Left renal pelvis (tissue), 4 donors: ENCODE measurements at places on chromosomes 2 and 18. TPM values are rescaled to one million over a fixed set of nuclear protein-coding genes. Genes with fewer than 3 reads are reported as not detected.

- DNase-seq, result no peak
These were observed 24.1 kb downstream of the SMARCAL1 start for GRCh38 chr2:216436383-216436782.

GRCh38 chr18:41829647-41830516, 125.2 kb upstream of the PIK3C3 start:
- DNase-seq, result no peak

DNA sequence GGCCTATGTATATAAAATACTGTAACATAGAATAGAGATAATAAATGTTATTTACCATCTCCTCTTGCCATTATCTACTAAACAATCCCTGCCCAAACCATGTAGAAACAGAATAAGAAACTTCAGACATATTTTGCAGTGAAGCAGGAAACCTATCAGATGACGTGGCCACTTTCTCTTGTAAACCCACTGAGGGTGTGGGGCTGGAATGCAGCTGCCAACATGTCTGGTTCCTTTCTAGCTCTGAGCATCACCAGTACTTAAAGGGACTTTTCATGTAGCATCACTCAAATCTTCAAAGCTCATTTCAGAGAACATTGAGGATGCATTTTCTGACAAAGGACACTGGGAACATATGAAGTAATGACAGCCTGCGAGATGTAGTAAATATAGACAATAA, 251.8 kb downstream of the LPIN1 start:
- no peak for DNase-seq

GRCh38 chr2:13522917-13523821, 806.4 kb downstream of the TRIB2 start:
- no peak for DNase-seq

- DNase-seq, result no peak
These were observed 84.4 kb upstream of the DYNAP start for GRCh38 chr18:54506516-54507261.

- DNase-seq, result no peak
These were observed 51.0 kb downstream of the ABI2 start for GRCh38 chr2:203379156-203379555.

GRCh38 chr2:127721311-127721977, 20.1 kb downstream of the SFT2D3 start:
- no peak for DNase-seq

DNA sequence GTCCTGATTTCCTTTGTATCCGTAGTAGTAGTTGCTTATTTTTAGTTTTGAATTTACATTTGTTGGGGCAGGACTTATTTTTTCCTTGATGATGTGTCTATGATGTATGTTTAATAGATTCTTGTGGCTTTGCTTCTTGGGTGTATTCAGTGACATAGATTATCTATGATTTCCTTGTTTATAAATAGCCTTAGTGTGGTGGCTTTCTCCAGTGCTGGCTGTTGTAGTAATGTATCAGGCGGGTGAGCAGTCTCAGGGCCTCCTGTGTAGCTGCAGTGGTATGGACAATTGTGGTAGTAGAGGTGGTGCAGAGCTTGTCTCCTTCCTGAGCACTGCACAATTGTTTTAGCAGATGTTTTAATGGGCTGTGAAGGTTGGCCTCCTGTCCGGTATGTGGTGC, 60.5 kb downstream of the SMCHD1 start:
- DNase-seq, result no peak

DNA sequence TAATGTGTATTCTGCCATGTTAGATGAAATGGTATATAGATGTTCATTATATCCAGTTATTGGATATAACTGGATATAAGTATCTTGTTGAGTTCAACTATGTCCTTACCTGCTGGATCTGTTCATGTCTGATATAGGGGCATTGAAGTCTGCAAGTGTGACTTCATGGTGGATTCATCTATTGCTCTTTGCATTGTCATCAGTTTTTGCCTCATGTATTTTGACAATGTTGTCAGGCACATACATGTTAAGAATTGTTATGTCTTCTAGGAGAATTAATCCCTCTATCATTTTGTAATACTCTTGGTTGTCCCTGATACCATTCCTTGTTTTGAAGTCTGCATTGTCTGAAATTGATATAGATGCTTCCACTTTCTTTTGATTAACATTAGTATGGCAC, 15.4 kb downstream of the ZNF24 start:
- DNase-seq, result no peak

DNA sequence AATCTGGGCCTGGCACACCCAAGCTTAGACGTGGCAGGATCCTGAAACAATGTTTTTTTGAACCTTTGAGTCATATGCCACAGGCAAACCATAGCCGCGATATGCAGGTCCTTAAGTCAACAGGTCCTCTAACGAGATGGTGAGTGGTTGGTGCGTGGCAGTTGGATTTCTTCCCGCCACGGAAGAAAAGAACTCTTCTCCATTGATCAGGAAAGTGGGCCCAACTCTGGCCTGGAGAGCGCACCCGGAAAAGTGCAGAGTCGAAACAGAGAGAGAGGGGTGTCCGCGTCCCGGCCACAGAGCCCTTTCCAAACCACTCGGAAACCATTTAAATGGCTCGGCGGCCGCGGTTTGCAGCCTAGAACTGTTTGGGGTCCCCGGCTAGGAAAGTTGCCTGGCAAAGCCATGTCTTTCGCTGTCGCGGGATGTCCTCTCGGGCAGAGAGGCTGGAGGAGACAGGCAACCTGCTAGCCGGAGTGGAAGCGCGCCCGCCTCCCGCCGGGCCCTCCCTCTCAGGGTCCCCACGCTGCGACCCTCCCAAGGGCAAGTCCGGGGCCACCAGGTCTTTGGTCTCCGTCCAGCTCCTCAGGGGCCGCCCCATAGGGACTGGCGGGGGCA, 777 bp downstream of the GALNT3 start:
- DNase-seq, result no peak

GRCh38 chr2:154259030-154259429, 387.3 kb downstream of the GALNT13 start:
- no peak for DNase-seq

DNA sequence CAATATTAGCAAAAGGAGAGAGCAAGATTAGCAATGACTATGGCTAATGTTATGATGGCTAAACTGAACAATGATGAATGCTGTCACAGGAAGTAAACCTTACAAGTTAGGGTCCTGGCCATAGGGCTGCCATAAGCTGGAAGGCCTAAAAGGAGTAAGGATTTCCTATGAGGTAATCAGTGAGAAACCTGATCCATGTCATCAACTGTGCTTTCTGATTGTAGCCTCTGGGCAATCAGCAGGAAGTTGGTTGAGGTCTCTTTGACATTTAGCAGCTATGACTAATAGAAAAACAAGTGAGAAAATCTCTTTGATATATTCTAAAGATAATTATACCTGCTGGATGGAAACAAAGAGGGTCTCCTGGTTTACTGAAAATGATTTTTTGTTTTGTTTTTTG, 193.0 kb downstream of the RAB3GAP1 start:
- no peak for DNase-seq

DNA sequence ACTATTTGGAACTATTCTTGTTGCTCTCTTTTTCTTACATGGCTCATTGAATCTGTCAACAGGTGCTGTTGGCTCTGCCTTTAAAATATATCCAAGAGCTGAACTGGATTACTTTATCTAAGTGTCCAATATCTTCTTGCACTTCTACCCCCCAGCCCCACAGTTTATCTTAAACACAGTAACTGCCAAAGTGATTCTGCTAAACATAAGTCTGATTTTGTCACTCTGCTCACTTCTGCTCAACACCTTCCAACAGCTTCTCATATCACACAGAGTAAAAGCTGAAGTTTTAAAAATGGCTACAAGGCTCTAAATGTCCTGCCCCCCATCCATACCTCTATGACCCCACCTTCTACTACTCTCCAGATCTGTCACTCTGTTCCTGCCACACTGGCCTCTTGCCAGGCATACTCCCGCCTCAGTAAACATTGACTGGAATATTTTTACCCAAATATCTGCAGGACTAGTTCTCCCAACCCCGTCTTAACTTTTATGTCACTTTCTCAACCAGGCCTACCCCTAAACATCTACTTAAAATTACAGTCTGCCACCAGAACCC, 130.7 kb downstream of the CCDC148 start:
- DNase-seq, result no peak

DNA sequence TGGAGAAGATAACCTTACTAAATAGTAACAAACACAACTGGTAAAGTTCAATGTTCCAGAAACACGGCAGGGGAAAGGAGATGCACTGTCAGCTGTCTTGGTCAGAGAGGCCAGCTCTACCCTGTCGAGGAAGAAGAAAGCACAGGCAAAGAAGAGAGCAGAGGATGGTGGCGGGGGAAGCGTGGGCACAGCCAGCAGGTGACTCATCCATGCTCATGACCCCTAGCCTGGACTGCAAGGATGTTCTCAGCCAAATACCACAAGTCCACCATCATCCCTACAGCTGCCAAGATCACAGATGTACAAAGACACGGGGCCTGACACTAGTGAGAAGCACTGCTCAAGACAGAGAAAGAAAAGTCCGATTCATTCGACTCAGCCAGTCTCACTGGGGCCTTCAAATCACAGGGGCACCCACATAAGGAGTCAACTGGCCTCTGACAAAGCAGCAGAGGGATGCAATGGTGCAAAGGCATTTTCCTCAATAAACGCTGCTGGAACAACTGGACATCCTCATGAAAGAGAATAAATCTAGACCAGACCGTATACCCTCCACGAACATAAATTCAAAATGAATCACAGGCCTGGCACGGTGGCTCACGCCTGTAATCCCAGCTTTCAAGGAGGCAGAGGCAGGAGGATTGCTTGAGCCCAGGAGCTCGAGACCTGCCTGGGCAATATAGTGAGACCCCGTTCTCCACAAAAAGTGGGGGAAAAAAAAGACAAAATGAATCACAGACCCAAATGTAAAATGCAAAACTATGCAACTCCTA, 5.6 kb downstream of the DTYMK start:
- DNase-seq, result no peak

DNA sequence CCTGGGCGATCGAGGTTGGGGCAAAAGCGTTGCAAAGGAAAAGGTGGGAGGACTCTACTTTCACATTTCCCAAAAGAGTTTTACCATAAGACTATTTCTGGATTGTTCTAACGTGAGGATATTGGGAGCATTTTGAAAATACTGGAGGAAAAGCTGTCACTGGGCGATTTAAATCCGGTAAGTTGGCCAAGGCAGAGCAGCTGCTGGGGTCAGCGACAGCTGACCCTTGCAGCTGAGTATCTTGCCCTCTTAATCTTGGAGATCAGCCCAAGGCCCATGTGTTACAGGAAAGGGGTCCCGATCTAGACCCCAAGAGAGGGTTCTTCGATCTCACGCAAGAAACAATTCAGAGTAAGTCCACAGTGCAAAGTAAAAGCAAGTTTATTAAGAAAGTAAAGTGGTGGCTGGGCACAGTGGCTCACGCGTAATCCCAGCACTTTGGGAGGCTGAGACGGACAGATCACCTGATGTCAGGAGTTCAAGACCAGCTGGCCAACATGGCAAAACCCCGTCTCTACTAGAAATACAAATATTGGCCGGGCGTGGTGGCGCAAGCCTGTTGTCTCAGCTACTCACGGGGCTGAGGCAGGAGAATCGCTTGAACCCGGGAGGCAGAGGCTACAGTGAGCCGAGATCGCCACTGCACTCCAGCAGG, 964 bp upstream of the ST3GAL5 start:
- DNase-seq, result no peak

DNA sequence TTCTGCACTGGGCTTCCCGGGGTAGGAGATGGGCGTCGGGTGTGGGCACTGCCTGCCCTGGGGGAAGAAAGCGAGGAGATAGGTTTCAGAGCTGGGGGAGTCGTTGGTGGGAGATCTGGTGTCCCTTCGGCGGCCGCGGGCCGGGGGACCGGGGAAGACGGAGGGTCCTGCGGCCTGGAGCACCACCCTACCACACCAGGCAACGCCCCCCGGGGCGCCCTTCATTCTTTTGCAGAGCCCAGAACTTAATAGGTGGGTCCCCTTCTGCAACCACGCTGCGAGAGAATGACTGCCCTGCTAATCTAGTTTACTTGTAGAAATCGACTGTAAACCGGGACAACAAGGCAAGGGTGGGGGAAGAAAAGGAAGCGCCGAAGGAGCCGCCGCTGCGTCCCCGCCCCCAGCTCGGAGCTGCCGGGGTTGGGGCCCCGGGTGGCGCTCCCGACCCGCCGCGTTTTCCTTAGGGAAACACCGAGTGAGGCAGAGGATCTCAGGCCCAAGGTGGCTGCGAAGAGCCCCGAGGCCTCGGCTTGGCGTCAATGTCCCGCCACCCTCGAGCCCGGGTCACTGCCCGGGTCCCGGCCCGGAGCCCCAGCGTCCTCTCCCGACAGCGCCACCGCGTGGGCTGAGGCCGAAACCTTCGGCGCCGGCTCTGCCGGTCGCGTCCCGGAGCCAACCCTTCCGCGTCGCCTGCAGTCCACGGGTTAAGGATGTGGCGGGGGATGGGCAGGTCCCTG, 5.4 kb upstream of the SATB2 start:
- no peak for DNase-seq

DNA sequence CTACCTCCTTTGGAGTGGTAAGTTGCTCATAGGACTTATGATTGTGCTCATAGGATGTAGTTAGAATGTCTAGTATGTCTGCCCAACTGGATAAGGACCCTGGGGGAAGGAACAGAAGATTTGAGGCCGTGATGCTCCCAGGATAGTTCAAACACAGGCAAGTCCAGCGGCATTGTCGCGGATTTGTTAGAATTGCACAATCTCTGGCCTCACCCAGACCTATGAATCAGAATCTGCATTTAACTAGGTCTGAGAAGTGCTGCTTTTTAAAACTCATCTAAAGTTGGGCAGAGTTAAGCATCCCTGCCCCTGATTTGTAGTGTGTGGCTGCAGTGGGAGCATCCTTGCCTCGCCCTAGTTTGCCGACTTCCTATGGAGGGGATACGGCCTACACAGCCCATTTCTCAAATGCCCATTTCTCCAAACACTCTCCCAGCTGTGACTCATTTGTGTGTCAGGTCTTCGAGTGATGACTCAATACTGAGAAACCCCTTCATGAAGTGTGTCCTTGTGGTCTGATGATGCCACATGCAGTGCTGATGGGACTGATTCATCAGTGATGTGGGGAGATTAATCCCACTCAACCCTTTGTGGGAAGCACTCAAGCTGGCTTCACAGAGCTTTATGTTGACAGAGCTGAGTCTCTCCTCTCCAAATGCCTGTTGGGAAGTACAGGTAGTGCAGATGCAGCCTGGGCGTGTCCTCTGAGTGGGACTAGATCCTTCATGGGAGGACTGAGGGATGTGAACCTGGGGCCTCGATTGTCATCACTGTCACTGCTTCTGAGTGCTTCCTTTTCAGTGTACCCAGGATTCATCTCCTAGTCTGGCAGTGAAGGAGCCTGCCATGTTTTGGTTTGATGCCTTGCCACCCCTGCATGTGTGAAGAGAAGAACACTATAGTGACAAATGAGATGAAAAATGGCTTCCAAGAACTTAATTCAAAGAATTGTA, 18.7 kb downstream of the SMIM21 start:
- no peak for DNase-seq

- no peak for DNase-seq
These were observed 494 bp downstream of the HNRNPLL start for GRCh38 chr2:38602136-38602731.

- no peak for DNase-seq
These were observed 92.7 kb downstream of the USP40 start for GRCh38 chr2:233473878-233474277.

Gene LRATD1
- 18.8 TPM for polyA plus RNA-seq

Gene CDK5R2
- not detected for polyA plus RNA-seq

Gene MAP3K19
- 0.20 TPM for polyA plus RNA-seq

Gene SERPINB10
- polyA plus RNA-seq, result 0.26 TPM

Gene C1QL2
- polyA plus RNA-seq, result not detected

Gene CYTIP
- 2.3 TPM for polyA plus RNA-seq

Gene NPPC
- polyA plus RNA-seq, result 0.46 TPM

Gene COPS7B
- polyA plus RNA-seq, result 68.1 TPM

Gene ZSWIM2
- polyA plus RNA-seq, result not detected

Gene FAM228A
- polyA plus RNA-seq, result 1.5 TPM

Gene TCF7L1
- polyA plus RNA-seq, result 59.3 TPM

Gene LRRFIP1
- polyA plus RNA-seq, result 103 TPM
